ENCODE measurements at places on chromosomes 7 and 10.

DNA sequence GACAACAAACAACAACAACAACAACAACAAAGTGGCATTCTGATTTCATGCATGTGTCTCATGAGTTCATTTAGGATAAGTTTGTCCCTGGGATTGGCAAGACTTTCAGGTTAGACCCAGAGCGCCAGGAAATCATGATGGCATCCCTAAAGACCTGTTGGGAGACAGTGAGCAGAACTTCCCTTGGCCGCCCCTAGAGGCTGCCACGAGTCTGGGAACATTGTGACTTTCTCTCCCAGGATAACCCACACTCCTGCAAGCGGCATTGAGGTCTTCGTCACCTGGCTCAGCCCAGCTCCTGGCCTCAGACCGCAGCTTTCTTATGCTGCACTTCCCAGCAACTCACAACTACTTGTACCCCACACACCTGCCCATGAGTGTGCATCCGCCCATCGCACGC lies 80.5 kb upstream of the RNF32 start:
- no peaks in the 10 kb centered on the region for H3K36me3 ChIP-seq
- no peak for DNase-seq
- H3K4me3 ChIP-seq: no peak overlapping the region
- H3K27ac ChIP-seq: no peak overlapping the region

- peak; percentile 42 for DNase-seq
- H3K27ac ChIP-seq: no peak overlapping the region
- no peaks in the 10 kb centered on the region for H3K27me3 ChIP-seq
- peaks cover 62% of the 10 kb centered on the region for H3K4me1 ChIP-seq
- peaks cover 17% of the 10 kb centered on the region for H3K36me3 ChIP-seq
Observed at GRCh38 chr10:79416578-79417255, 28.7 kb downstream of the ZCCHC24 start.

- peaks cover 55% of the 10 kb centered on the region for H3K4me1 ChIP-seq
- H3K36me3 ChIP-seq: no peaks in the 10 kb centered on the region
- H3K27me3 ChIP-seq: no peaks in the 10 kb centered on the region
- H3K4me3 ChIP-seq: no peak overlapping the region
Observed at GRCh38 chr10:5970527-5970926, 6.8 kb downstream of the IL15RA start.

GRCh38 chr7:116095396-116095795 lies 64.8 kb upstream of the TFEC start:
- DNase-seq: no peak
- no peaks in the 10 kb centered on the region for H3K4me1 ChIP-seq
- H3K36me3 ChIP-seq: no peaks in the 10 kb centered on the region
- no peak overlapping the region for H3K4me3 ChIP-seq
- no peaks in the 10 kb centered on the region for H3K27me3 ChIP-seq

DNA sequence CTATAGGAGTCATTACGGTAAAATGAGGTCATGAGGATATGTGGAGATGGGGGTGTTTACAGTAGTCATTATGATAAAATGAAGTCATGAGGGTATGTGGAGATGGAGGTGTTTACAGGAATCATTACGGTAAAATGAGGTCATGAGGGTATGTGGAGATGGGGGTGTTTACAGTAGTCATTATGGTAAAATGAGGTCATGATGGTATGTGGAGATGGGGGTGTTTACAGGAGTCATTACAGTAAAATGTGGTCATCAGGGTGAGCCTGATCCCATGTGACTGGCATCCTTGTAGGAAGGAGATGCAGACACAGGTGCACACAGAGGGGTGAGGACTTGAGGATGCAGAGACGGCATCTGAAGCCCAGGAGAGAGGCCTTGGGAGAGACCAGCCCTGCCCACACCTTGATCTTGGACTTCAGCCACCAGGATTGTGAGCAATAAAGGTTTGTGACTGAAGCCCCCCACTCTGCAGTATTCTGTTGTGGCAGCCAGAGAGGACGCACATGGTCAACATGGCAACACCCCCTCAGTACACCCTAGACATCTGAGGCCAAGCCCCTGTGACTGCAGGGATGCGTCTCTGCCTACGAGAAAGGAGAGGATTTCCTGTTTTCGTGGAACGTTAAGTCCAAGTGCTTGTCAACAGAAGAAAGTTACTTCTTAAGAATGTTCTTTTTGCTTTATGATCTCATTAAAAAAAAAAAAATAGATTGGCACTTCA lies 544.4 kb downstream of the DNAJB6 start:
- no peak overlapping the region for H3K27ac ChIP-seq
- peak; percentile 39 for DNase-seq
- H3K4me1 ChIP-seq: no peaks in the 10 kb centered on the region
- no peak overlapping the region for H3K4me3 ChIP-seq

GRCh38 chr10:11424456-11425295 lies 186.8 kb downstream of the USP6NL start:
- no peaks in the 10 kb centered on the region for H3K4me1 ChIP-seq
- H3K36me3 ChIP-seq: no peaks in the 10 kb centered on the region
- no peak overlapping the region for H3K4me3 ChIP-seq

DNA sequence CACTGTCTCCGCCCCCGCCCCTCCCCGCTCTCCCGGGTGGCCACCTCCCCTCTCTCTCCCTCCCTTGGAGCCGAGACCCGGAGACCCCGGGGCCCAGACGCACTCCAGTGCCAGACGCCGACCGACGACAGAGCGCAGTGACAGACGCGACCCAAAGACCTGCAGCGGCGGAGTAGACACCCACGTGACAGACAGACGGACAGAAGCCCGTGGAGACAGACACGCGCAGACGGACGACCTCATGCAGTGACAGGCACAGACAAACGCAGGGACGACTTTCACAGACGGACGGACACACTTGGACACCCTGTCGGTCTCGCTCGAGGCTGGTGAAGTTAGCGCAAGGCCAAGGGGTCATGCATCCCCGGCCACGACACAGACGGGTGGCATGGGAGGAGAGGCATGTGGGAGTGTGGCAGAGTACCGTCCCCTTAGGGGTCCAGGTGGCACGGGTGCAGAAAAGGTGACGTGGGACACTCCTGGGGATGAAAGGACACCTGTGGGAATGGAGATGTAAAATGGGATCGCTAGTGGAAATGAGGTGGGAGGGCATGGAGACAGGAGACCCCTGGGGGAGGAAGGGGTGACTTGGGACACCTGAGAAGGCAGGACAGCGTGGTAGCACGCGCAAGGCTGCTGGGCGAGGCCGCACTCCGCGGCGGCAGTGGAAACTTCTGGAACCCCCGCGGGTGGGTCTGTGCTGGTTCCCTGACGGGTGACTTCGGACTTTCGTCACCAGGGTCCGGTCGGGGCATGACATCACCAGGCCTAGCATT lies 456 bp upstream of the ACHE start:
- H3K27ac ChIP-seq: peak overlapping the region; percentile 51
- H3K4me3 ChIP-seq: peak overlapping the region; percentile 50
- H3K27me3 ChIP-seq: peaks cover 77% of the 10 kb centered on the region
- peak; percentile 77 for DNase-seq
- H3K4me1 ChIP-seq: peaks cover 22% of the 10 kb centered on the region

- no peak overlapping the region for H3K27ac ChIP-seq
- DNase-seq: no peak
- H3K27me3 ChIP-seq: no peaks in the 10 kb centered on the region
- H3K4me3 ChIP-seq: no peak overlapping the region
- peaks cover 3% of the 10 kb centered on the region for H3K4me1 ChIP-seq
Observed at GRCh38 chr7:80467069-80467468, 44.8 kb downstream of the GNAT3 start.

DNA sequence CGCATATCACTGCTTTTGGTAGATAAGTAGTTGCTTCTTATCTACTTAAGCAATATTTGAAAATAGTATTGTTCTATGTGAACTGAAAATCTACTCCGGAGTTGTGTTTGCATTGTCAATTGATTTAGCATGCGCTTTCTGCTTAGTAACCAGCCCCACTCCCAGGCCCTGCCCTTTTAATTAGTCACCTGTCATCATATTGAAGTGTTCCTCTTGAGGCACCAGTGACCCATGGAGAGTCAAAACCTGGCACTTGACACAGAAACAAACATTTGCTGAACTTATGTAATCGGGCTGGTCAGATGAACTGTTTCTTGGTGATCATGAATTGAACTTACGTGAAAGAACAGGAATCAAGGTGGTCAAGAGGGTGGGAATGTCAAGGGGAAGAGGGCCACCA lies 27.8 kb upstream of the CDHR3 start:
- H3K27ac ChIP-seq: no peak overlapping the region
- no peak for DNase-seq
- H3K4me3 ChIP-seq: no peak overlapping the region
- no peaks in the 10 kb centered on the region for H3K27me3 ChIP-seq
- H3K36me3 ChIP-seq: no peaks in the 10 kb centered on the region

All from spleen (tissue), 13 donors.